ENCODE measurements at places on chromosomes 2 and 18. TPM values are rescaled to one million over a fixed set of nuclear protein-coding genes. Genes with fewer than 3 reads are reported as not detected.

- DNase-seq: no peak
Observed at GRCh38 chr2:112121682-112122254, 16.4 kb upstream of the FBLN7 start.

DNA sequence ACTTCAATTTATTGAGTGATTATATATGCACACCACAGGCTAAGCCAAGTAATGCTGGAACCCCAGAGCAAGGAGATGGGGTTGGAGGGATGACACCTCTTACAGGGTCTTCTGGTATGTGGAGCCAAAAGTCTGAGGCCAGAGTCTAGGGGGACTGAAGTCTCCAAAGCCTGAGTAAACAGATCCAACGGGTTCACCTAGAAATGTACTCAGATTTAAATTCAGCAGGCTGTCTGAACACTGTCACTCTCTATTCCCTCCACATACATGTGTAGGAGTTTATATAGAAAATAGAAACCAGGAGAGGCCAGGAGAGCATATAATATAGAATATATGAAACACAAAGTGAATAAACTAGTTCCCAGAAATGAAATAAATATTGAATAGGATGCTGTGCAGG is 76.1 kb downstream of the PPP1R1C start:
- no peak for DNase-seq

- DNase-seq: no peak
Observed at GRCh38 chr2:85667561-85668008, 414 bp downstream of the SFTPB start.

DNA sequence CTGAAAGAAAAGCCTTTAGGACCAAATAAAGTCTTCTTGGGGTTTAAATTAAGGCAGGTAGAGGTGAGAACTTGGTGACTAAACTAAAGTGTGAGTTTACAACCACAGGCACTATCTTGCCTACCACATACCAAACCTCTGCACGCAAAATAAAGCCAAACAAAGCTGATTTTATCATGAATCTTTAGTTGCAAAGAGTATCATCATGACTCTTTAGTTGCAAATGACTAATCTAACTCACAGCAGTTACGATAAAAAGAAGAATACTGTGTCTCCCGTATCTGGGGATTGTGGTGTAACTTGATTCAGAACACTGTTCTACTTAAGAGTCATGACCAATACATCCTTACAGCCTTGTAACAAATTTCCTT is 11.2 kb downstream of the CFAP210 start:
- DNase-seq: no peak

GRCh38 chr2:174072069-174072468 is 106.9 kb upstream of the SP3 start:
- no peak for DNase-seq

DNA sequence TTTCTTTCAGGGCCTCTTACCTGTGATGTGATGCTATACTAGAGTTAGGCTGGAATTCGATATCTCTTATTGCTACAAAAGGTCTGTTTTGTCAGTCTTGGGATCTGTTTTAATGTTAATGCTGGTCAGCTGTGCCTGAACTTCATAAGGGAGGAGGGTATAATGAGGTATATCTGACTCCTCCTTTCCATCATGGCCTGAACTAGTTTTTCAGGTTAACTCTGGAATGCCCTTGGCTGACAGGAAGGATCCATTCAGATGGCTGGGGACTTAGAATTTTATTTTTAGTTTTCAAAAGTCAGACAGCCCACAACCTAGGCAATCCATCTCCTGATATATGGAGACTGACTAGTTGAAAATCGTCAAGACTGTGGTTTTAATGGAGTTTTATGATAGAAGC is 35.9 kb upstream of the TBC1D8 start:
- no peak for DNase-seq

- DNase-seq: no peak
Observed at GRCh38 chr2:207688597-207688996, 22.8 kb upstream of the CCNYL1 start.

DNA sequence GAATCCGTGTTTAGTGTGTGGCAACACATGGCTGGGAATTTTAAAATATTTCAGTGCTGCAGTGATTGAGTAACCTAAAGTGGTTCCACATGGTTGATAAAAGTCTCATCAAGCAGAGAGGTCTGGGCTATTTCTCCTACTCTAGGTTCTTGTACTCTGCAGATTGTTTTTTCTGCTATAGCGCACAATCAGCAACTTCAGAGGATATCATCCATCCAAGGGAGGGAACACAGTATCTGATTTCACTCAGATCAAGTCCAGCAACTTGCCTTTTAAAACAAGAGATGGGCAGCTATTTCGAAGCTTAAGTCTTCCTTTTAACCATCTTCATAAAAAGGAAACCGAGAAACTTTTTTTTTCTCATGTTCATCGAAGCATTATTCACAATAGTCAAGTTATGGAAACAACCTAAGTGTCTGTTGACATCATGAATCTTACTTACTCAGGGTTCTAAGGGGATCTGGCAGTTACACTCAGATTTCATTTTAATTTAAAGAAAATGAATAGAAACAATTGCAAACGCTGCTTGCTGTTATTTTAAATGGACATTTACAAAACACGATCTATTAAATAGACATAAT is 172.7 kb upstream of the TRIB2 start:
- DNase-seq: no peak

DNA sequence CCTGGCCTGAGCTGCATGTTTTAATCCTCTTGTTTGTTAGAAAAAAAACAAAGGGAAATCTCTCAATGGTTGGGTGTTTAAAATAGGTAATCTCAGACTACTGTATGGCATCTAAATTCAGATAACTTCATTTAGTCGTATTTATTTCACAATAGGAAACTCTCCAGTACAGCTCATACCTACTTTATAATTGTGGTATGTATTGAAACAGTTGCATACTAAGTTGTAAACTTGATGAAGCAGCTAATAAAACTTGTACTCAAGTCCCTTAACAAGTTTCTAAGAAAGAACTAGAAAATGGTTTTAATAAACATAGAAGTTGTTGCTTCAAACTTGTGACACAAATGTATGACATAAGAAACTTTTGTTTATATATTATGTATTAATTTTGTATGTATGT is 334.5 kb downstream of the PTPRM start:
- DNase-seq: no peak

GRCh38 chr2:233114421-233114861 is 54.3 kb downstream of the INPP5D start:
- no peak for DNase-seq

GRCh38 chr2:122378521-122378920 is 623.1 kb downstream of the TSN start:
- DNase-seq: no peak

DNA sequence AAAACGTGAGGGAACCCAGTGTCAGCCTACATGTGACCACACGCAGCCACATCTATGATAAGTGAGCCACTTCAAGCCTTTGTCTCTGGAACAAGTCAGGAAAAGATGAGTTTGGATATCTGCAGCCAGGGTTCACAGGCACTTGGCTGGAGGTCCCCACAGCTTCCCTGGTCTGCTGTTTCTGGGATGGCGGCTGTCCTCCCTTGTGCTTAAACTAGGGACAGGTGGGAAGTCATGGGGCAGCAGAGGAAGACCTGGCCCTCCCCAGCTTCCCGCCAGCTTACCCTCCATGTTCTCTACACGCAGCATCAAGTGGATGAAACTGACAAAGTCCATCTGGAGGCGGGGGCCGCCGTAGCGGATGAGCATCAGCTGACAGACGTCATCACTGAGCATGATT is 38.5 kb upstream of the GALNT14 start:
- no peak for DNase-seq

- no peak for DNase-seq
Observed at GRCh38 chr2:207674826-207675225, 36.6 kb upstream of the CCNYL1 start.

- DNase-seq: no peak
Observed at GRCh38 chr2:70956141-70956540, 20.4 kb downstream of the ATP6V1B1 start.

DNA sequence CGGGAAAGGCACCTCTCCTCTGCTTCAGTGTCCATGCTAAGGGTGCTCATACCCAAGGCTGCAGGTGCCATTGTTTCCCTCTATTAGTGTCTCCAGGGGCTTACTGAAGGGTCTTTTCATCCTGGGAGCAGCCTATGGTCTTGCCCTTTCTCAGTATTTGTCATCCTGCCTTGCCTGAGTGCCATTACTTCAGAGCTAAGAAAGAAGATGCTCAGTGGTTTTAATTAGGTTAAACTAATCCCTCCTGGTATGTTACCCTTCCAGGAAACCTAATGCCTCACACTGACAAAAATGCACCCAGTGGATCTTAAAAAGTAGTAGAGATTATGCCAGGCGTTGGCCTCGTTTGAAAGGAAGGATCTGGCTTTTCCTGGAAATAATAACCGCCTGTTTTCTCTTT is 151.4 kb downstream of the LRRTM1 start:
- DNase-seq: peak; percentile 79

- no peak for DNase-seq
Observed at GRCh38 chr2:214380681-214381080, 30.2 kb upstream of the VWC2L start.

GRCh38 chr2:176364273-176364977 is 95.2 kb downstream of the MTX2 start:
- no peak for DNase-seq

DNA sequence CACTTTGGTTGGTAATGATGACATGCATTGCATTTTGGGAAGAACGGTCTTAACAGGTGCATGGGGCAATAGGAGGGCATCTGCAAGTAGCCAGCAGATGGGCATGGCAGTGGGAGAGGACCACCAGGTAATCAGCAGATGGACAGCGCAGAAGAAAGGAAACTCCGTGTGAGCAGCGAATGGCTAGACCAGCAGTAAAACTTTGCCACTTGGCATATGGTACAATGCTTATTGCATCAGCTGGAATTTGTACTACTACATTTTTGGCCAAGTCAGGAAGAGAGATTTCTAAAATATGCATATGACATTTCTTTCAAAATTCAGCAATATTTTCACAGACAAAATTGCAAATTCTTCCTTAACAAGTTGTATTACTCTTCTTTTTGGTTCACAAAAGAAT is 768.5 kb downstream of the LRP1B start:
- no peak for DNase-seq

DNA sequence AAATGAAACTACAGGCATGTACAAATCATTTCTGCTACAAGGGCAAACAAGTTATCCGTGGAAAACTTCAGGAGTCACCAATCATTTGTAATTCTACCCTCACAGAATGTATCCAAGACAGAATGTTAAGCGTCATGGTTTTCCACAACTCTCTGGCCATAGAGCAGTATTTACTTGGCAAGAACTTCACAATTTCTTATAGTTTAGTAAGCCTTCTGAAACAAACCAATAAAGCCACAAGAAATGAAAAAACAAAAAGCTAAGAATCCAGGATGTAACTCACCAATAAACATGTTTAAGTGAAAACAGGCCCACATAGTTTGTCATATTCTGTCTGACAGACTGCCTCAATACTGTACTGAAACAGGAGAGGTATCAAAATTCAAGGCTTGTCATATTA is 70.3 kb downstream of the LNPK start:
- DNase-seq: no peak

- DNase-seq: no peak
Observed at GRCh38 chr18:31252522-31252921, 65.4 kb upstream of the DSG1 start.

DSG4 gene
- not detected for total RNA-seq

IL1F10 gene
- total RNA-seq: not detected

DOK6 gene
- total RNA-seq: 4.1 TPM

DNAJC5G gene
- total RNA-seq: 0.42 TPM

LCT gene
- total RNA-seq: not detected

MYL12A gene
- total RNA-seq: 297 TPM

CLEC4F gene
- total RNA-seq: 0.13 TPM
